ENCODE measurements at places on chromosomes 4 and X.

DNA sequence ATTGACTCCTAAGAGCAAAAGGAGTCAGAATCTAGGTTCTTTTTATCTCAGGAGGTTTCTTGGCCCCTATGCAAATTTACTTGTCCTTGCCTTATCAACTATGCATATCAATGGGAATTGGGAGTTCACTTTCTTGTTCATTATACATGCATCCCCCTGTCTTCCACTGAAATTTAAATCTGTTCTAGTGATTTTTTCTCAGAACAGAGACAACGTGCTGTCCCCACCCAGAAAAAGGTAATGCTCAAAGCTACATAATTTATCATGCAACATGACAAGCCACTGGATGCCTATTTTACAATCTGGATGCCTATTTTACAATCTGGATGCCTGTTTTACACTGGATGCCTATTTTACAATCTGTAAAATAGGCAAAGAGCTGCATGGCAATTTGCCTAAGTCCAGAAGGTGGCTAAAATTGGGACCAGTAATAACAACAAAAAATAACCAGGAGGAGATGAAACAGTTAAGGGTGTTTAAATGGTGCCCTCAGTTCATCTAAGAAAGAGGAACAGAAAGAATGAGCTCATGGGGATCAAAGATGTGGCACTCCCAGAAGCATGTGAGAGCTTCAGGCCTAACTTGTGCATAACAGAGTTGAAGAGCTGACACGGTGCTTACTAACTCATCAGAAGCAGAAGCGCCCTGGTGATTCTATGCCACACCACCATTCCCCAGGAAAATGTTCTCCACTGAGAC lies 537.8 kb upstream of the BOD1L1 start:
- peak; percentile 70 for DNase-seq

GRCh38 chrX:30196322-30196721 lies 19.0 kb upstream of the MAGEB2 start:
- DNase-seq, result peak; percentile 2

- DNase-seq, result peak; percentile 94
Measured at GRCh38 chr4:53497487-53498244, 93.6 kb downstream of the LNX1 start.

DNA sequence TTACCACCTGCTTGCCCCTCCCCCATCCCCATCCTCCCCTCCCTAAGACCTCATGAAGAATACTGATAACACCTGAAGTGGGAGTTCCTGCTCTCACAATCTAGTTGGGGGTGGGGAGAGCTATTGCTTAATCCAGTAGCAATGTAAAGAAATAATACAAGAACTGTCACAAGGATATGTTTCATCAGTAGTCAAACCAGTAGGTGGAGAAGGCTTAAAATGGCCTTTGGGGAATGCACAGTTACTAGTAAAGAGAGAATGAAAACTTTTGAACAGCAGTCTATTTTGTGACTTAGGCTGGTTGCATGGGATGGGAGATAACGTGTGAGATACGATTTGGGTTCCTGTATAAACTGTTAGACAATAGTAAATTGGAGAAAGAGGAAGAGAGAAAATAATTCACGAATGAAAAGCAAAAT lies 6.0 kb downstream of the GALNT7 start:
- DNase-seq, result no peak

GRCh38 chrX:15815779-15816437 lies 25.6 kb downstream of the ZRSR2 start:
- DNase-seq, result peak; percentile 34

GRCh38 chr4:165326831-165327210 lies 648 bp upstream of the MSMO1 start:
- DNase-seq, result peak; percentile 59

GRCh38 chr4:1044469-1045192 lies 33.2 kb downstream of the FGFRL1 start:
- peak; percentile 31 for DNase-seq

DNA sequence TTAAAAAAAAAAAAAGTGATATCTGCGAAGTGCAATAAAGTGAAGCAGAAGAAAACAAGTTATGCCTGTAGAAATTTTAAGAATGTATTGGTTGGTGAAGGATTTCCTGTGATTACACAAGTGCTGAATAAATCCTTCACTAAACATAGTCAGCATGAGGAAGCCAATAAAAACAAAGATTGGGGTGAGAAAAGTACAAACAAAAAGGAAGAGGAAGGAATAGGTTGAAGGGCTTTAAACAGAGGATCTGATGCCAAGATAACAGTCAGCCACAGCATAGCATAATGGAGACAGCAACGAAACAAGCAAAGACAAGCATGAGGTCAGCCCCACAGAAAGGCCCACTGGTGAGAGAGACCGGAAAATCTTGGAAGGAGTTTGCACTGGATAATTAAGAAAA lies 372.2 kb downstream of the ADAM29 start:
- no peak for DNase-seq

DNA sequence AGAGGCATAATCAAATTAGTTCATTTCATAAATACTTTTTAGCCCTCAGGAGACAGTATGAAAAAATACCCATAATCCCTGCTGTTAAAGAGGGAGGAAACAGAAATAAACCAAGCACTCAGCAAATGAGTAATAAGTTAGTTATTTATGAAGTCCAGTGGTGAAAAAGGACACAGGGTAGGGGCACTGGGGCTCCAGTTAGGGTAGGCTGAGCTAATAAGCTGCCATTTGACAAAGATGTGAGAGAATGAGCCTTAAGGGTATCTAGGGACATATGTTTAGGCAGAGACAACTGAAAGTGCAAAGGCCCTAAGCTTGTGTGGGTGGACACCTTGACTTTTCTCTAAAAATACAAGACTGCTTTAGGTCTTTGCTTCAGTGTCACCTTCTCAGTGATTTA lies 94.4 kb downstream of the IL15 start:
- DNase-seq, result no peak

- DNase-seq, result peak; percentile 94
Measured at GRCh38 chr4:25172961-25173915, 13.0 kb upstream of the SEPSECS start.

GRCh38 chrX:24732766-24733500 lies 39.2 kb downstream of the POLA1 start:
- DNase-seq, result peak; percentile 91

- DNase-seq, result no peak
Measured at GRCh38 chrX:47327902-47328301, 42.5 kb upstream of the ZNF157 start.

- no peak for DNase-seq
Measured at GRCh38 chr4:66489370-66489769, 819.1 kb upstream of the EPHA5 start.

DNA sequence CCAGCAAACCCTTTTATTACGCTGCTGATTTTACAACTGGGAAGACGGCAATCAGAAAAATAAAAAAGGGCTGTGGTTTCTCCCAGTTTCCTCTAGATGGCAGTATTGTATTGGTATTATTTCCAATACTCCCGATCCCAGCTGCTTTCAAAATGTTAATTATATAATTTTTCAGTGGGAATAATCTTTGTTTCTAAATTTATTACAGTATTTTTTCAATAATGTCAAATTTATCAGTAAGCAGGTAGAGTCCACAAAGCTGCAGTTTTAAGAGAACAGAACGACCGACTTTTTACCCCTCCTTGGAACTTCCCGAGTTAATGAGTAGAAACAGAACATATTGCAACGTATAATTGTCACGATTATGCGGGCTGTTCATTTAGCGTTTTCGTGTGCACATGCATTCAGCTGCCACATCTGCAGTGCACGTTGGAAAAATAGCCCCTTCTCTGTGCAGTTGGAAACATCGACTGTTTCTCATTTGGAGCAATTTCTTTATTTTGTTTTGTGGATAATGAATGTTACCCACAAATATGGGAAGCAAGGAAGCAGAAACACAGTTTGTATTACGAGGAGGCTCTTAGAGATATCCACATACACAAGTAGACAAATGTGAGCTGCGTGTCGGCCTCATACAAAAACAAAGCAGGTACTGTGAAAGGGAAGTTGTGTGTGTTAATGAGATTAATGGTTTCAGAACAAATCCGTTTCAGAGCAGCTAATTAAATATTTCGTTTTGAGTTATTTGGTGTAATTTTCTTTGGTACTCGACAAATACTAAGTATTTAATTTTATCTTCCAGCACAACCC lies 188.0 kb downstream of the STIM2 start:
- DNase-seq, result peak; percentile 45

DNA sequence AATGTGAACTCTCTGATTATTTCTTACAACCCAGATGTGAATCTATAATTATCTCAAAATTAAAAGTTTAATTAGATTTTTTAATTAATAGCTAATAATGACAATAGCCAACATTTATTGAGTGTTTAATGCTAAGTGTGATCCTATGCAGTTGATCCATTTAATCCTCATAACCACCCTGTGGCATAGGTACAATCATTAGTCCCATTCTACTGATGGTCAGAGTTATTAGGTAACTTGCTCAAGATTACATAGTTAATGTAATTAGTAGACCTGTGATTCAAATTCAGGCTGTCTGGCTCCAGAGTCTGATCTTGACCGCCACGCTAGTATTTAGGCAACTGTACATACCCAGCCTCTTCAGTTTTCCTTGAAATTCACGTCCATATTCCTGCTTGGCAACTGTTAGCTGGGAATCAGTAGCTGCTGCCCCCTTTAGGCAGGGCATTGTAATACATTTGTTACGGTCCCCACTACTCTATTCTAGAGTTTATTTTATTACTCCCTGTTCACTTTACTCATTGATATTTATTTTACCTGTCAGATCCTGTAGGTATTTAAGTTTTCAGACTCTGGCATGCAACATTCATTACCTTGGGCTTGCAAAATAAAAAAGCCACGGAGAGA lies 20.6 kb upstream of the TEC start:
- no peak for DNase-seq

GRCh38 chr4:176286728-176287127 lies 17.7 kb upstream of the ASB5 start:
- no peak for DNase-seq

DNA sequence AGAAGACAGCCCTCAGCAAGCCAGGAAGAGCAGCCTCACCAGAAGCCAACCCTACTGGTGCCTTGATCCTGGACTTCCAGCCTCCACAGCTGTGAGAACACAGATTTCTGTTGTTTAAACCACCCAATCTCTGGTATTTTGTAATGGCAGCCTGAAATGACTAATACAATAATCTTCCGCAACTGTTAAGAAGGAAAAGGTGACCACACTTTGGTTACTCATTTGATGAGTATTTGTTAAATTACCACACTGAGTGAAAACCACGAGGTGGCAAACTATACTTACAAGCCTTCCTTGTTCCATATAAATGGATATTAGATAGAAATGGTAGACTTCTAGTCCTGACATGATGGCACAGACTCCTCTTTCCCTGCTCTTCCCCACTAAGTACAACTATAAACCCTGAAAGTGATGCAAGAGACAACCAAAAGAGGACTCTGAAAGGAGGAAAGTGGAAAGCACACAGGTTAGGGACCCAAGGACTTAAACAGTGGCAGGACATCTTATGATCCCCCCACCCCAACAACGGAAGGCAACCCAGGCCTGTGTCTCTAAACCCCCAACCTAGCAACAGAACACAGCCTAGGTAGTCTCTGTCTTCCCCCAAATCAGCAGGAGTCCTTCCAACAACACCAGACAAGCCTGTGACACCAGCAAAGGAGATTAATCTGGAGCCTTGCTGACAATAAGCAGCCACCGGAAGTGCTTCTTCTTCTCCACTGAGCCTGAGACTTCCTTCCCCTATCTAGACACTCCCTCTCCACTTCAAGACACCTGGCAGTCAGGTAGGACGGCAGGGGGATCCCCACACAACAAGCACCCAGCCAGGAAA lies 12.3 kb downstream of the ZNF182 start:
- no peak for DNase-seq

GRCh38 chr4:89781321-89781720 lies 55.6 kb downstream of the SNCA start:
- no peak for DNase-seq

DNA sequence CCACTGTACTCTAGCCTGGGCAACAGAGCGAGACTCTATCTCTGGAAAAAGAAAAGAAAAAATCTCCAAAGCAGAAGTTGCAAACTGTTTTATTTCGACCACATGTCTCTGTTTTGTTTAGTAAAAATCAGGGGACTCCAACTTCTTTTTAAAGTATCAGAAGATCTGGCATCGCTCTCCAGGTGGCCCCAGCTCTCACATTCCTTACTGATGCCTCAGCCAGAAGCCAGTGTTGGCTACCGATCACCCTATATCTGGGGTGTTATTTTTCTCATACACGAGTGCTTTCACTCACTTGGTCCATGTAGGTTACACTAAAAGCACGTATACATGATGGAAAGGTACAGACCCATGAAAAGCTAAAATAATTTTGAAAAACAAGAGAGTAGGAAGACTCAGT lies 8.3 kb downstream of the MPP1 start:
- no peak for DNase-seq

DNA sequence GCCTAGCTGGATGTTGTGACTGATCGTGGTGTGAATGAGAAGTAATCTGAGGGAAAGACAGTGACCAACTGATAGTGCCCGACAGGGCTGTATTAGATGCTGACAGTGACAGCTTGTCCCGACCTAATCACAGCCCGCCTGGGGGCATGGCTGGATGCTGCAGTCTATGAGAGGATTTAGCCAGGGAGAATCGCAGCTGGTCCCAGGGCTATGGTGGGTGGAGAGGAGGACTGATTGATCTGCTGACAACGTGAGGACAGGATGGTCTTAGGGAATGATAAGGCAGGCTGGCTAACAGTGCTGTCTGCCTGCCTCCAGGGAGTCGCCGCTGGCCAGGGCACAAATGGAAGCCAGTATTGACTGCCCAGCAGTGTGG lies 621 bp upstream of the SUV39H1 start:
- DNase-seq, result no peak

DNA sequence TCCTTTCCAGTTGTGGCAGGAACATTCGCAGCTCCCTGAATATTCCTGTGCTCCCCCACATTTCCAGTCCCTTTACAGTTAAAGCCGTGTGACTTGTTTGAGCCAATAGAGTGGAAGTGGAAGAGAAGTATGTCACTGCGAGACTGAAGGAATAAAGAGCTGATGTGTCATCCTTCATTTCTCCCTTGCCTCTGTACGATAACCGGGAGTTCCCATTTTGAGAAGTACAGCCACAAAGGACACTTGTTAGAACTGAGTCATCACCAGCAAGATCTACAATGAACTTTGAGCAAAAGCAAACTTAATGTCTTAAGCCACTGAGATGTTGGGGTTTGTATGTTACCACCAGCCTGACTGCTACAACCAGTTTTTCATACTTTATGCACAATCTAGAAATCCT lies 92.3 kb downstream of the SPRY1 start:
- no peak for DNase-seq

DNA sequence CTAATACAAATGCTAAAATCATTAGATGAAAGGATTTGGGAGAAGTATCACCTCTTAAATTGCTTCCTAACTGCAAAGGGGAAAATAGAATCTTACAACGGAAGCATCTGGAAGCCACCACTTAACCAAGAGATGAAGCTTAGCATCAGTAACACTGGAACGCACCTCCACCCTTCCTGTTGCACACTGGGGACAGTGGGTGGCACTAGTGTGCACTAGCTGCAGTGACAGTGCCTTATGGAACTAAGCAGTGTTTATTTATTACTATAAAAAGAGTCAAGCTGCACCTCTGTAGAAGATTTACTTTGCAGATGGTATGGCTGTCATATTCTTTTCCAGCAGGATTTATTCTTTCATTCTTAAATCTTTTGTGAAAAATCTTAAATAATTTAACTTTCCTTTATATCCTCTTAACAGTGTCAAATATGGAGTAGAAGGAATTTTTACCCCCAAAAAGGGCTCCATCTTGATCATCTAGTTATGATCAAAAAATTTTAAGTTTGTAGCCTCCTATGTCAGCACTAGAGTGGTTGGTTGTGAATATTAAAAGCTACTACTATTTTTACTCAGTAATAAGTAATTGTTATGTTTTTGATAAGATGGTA lies 76.7 kb downstream of the SCD5 start:
- DNase-seq, result peak; percentile 38
